ENCODE measurements at places on chromosomes 4 and X.

DNA sequence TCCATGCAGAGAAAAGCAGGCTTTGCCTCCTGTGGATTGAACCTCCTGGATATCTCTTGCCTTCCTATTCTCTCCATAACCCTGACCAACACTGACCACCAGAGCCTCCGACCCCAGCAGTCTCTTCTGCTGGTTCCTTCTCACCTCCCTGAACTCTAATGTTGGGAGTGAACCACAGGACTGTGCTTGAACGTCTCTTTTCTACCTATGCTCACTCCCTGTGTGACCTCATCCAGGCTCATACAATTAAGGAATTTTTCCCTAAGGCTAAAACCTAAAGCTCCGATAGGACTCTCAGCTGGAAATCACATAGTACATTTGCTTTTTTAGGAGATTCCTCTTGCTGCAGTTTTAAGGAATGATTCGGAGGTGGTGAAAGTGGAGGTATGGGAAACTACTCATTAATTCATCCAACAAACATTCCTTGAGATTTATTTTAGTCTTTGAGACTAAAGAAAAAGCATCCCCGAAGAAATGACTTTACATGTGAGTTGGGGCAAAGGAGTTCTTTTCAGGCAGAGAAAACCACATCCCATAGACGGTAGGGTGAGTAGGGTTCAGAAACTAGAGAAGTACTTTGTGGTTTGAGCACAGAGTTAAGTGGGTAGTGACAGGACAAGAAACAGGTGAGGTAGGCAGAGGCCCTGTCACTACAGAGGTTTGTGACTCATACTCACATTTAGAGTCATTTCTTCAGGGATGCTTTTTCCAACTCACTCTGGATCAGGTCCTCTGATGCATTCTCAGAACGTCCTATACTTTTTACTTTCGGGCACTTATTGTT is 30.8 kb downstream of the NDNF start:
- no peak for DNase-seq

GRCh38 chr4:42608551-42608950 is 48.4 kb downstream of the ATP8A1 start:
- no peak for DNase-seq

DNA sequence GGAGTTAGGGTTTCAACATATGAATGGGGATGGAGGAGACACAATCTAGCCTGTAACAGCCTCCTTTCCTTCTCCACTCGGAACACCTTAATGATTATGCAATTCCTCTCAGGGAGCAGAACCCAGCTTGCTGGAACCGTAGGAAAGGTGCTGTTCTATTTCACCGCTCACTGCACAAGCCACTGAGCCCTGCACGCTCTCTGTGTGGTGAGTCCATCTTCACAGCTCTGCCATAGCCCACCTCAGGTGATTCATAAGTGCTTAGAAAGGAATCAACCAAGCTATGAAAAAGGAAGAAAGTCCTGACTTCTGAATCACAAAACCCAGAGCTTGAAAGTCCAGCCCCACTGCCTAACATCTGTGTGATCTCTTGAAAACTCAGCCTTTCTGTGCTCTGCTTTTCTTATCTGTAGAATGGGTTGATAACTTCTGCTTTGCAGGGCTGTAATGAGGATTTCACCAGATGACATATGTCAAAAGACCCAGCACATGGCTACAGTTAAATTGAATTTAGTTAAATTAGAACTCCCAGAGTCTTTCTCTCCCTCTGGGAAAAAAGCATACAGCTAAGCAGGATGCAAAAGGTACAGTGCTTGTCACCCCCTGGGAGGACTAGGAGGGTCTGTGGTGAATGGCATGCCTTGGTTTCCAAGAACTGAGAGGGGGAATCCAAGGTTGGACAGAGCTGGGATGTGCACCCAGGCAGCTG is 91.6 kb downstream of the WFS1 start:
- DNase-seq = no peak

DNA sequence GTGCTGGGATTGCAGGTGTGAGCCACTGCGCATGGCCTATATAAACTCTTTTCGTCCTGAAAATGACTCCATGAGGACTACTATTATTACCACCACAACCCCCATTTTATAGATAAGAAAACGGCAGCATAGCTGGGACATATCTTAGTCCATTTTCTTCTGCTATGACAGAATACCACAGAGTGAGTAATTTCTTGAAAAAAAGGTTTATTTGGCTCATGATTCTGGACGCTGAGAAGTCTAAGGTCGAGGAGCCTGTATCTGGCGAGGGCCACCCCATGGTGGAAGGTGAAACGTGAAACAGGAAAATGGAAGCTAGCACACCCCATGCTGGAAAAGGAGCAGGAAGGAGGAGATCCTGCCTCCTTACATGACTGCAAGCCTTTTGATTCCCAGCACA is 68.9 kb downstream of the SMIM20 start:
- DNase-seq = no peak

GRCh38 chrX:46039526-46039925 is 505.7 kb downstream of the ZNF674 start:
- no peak for DNase-seq

- DNase-seq = no peak
Measured at GRCh38 chr4:53858744-53859143, 205.7 kb downstream of the CHIC2 start.

GRCh38 chrX:150084496-150085229 is 146.4 kb upstream of the EOLA2 start:
- no peak for DNase-seq

- DNase-seq = no peak
Measured at GRCh38 chrX:51456814-51457213, 39.6 kb downstream of the NUDT11 start.

GRCh38 chr4:39715788-39716187 is 17.9 kb downstream of the UBE2K start:
- DNase-seq = no peak

DNA sequence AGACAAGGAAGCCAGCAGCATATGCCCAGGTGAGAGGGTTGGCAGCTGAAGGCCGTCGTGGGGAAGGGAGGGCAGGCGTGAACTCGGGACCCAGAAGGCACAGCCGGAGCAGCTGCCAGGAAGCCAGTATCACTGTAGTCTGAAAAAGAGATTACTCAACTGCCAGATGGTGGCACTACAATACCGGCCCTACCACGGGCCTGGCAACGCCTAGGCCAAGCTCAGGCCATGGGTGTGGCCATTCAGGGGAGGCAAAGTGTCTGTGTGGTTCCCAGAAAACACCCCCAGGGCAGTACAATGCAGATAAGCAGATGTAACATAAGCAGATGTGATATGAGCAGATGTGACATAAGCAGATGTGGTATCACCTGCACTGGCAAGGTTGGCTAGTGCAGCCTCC is 236.0 kb downstream of the AFAP1 start:
- no peak for DNase-seq

DNA sequence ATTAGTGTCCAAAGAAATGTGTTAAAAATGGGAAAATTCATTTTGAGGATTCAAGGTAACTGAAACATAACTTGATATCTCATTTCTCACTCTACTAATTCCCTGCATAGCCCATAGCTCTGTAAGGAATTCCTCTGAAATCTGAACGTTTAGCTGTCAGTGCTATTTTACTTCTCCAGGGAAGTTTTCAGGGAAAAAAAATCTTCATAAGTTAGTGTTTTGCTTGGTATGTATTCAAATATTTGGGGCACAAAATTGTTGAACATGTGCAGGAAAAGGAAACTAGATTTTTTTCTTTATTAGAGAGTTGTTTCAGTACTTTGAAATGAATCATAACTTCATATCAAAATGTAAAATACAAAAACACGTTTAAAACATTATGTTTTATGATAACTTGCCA is 891.4 kb downstream of the CENPC start:
- no peak for DNase-seq

- no peak for DNase-seq
Measured at GRCh38 chr4:78568640-78569305, 17.2 kb downstream of the ANXA3 start.

GRCh38 chr4:108570993-108571569 is 49.3 kb upstream of the RPL34 start:
- no peak for DNase-seq

- DNase-seq = no peak
Measured at GRCh38 chrX:39156051-39156450, 354.8 kb downstream of the MID1IP1 start.

DNA sequence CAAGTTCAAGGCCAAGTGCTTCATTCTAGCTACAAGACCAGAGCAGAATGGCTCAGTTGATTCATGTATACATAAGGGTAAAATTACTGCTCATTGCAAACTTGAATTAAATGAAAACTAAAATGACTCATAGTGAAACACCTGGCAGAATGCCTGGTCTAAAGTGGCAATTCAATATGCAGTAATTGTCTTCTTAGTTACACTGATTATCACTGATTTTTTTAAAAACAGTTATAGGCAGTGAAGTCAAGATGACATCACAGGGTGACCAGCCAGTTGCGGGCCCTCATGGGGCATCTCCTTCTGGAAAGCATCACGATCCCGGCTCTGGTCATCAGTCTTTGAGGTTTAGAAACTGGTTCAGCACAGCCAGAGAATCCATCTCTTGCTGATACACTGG is 154.2 kb downstream of the RAB28 start:
- no peak for DNase-seq

DNA sequence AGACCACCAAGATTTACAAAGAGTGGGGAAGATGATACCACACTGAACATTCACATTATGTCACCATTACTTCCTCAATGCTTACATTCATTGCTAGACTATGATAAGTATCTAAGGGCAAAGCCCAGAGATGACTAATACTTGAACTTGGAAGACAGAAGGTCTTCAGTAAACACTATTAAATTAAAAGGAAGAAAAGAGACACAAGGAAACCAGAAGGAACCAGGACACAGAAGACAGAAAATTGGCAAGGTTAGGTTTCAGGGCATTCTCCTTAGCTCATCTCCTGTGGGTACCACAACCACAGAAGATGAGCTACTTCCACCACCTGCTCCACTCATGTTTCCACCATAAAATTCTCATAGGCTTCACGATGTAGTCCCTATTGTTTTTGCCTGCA is 64.9 kb downstream of the NLGN4X start:
- DNase-seq = no peak

- no peak for DNase-seq
Measured at GRCh38 chrX:9293051-9293496, 171.8 kb upstream of the TBL1X start.

- no peak for DNase-seq
Measured at GRCh38 chr4:165454426-165454825, 75.6 kb downstream of the CPE start.

- no peak for DNase-seq
Measured at GRCh38 chrX:120318411-120318810, 7.2 kb upstream of the TMEM255A start.

DNA sequence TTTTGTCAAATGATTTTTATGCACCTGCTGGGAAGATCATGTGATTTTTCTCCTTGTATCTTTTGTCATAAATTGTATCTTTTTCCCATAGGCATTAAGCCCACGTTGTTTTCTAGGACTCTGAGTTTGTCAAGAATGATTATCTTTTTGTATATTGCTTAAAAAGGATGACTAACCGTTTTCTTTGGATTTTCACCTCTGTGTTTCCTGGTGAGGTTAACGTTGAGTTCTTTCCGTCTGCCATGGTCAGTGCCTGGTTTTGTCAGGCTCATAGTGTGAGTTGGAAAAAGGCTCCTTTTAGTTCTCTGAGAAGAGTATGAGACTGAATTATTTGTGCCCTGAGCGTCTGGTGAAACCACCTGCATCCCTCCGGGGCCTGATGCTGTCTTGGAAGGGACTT is 21.9 kb downstream of the PCGF3 start:
- no peak for DNase-seq

DNA sequence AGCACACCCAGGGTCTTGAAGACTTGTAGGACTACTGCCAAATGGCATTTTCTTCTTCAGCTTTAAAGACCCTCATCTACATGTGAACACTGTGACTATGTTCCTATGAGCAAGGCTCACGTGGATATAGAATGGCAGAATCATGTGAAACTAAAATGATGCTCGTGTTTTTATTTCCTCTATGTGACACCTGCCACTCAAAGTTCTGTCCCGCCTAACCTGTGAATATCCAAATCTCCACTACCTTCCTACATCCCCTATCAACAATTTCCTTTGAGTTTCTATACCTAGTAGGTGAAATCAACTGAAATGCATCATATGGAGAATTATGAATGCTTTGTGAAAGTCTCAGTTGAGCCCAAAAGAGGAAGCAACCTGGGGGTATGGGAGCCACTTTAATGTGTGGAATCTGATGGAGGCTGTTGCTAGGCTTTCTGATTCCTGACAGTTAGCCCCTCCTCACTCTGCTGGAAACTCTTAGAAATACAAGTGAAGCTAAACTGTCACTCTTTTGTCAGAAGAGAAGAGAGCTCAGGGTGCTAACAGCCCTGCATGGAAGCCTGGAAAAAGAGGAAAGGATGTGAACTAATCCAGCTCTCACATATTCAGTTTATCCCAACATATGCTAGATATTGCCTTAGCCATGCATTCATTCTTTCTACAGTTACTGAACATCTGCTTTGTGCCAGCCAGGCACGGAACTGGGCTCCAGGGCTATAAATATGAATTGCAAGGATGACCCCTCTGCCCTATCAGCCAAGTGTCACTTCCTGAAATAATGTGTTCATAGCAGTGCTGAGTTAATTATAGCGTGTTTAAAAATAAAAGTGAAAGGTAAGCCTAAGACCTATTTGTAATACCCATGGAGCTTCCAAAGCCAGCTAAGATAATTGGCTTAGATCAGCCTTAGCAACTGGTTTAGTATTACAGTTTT is 11.0 kb downstream of the LHFPL1 start:
- DNase-seq = no peak

DNA sequence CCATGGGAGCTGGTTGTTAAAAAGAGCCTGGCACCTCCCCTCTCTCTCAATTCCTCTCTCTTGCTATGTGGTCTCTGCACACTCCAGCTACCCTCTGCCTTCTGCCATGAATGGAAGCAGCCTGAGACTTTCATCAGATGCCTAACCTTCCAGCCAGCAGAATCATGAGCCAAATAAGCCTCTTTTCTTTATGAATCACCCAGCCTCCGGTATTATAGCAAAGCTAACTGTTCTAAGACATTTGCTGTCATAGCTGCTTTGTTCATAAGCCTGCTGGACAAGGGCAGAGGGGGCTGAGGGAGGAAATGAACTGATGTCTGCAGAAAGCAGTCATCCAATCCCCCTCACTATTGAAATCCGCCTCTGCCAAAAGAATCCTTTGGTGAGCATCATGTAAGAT is 196.7 kb downstream of the ZNF330 start:
- DNase-seq = no peak

DNA sequence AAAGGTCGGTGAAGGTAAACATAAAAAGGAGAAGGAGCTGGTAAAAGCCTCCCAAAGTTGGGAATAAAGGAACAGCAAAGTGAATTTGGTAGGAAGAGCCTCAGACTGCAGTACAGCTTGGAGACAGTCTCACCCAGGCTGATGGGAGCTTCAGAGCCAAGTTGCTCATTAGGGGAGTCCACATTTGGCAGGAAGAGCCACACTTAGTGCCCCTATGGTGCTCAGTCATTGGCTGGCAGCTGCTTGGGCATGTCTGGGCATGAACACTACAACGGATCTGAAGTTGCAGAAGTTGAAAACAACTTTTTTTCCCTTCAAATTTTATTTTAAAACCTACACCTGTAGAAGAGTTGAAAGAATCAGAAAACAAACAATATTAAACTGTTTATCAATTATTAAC is 2497.3 kb downstream of the ARAP2 start:
- no peak for DNase-seq

All from stimulated activated CD8-positive, alpha-beta memory T cell treated with anti-CD3 and anti-CD28 coated beads, Interleukin-7, amount 100 ng/mL, for 24 hours (primary cell).